ENCODE measurements at places on chromosomes 11 and 22. TPM values are rescaled to one million over a fixed set of nuclear protein-coding genes. Genes with fewer than 3 reads are reported as not detected.

Gene UCP3
- 0.10 TPM for polyA plus RNA-seq

Gene FOLH1
- not detected for polyA plus RNA-seq

Gene KRTAP5-7
- polyA plus RNA-seq = 0.54 TPM

Gene TMPRSS6
- 4.8 TPM for polyA plus RNA-seq

Gene SEZ6L
- not detected for polyA plus RNA-seq

DNA sequence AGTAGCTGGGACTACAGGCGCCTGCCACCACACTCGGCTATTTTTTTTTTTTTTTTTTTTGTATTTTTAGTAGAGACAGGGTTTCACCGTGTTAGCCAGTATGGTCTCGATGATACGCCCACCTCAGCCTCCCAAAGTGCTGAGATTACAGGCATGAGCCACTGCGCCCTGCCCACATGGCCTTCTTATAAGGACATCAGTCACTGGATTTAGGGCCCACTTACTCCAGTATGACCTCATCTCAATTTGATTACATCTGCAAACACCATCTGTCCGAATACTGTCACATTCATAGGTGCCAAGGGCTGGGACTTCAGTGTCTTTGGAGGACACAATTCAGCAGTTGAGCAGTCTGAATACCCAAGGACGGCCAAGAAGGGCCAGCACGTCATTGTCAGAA is 8.2 kb upstream of the PRR5 start:
- DNase-seq = no peak

- no peak for DNase-seq
These were observed 433.9 kb downstream of the TBC1D22A start for GRCh38 chr22:47196166-47196849.

DNA sequence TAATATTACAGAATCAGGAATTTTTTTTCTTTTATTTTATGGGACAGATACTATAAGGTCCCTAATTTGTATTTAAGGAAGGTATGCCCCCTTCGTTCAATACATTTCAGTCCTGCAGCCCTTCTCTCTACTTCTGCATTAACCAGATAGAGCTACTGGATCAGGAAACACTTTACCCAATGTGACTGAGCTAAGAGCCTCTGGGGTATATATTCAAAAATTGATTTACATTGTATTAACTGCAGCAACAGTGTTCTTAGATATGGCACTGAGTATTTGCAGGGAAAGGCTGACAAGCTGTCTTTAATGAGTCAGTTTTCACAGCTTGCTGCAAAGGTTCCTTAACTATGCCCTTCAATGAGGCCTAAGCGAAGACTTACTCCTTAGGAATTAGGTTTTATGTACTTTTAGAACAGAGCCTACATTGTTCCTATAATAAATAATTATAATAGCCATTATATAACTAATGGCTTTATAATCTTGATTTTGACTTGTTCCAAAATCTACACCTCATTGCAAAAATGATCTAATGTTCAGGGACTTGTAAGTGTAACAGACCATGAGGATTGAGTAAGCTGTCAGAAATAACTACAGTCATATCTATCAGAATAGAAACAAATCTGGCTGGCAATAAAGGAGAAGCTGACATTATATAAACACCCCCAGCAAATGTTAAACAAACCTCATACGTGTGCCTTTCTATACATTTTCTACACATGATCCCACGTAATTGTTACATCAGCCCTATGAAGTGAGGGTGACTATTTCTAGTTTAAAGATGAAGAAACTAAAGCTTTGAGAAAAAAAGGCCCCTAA is 55.0 kb downstream of the DDI1 start:
- DNase-seq = no peak

GRCh38 chr11:36508743-36509142 is 1.3 kb downstream of the TRAF6 start:
- no peak for DNase-seq

GRCh38 chr11:99822846-99823565 is 802.3 kb downstream of the CNTN5 start:
- no peak for DNase-seq

- peak; percentile 64 for DNase-seq
These were observed 66.5 kb downstream of the BMAL1 start for GRCh38 chr11:13343931-13344717.

GRCh38 chr11:116782728-116783127 is 5.1 kb downstream of the ZPR1 start:
- DNase-seq = no peak

GRCh38 chr11:117197516-117198456 is 1.4 kb upstream of the TAGLN start:
- no peak for DNase-seq

GRCh38 chr11:114197799-114198500 is 98.2 kb upstream of the NNMT start:
- no peak for DNase-seq

DNA sequence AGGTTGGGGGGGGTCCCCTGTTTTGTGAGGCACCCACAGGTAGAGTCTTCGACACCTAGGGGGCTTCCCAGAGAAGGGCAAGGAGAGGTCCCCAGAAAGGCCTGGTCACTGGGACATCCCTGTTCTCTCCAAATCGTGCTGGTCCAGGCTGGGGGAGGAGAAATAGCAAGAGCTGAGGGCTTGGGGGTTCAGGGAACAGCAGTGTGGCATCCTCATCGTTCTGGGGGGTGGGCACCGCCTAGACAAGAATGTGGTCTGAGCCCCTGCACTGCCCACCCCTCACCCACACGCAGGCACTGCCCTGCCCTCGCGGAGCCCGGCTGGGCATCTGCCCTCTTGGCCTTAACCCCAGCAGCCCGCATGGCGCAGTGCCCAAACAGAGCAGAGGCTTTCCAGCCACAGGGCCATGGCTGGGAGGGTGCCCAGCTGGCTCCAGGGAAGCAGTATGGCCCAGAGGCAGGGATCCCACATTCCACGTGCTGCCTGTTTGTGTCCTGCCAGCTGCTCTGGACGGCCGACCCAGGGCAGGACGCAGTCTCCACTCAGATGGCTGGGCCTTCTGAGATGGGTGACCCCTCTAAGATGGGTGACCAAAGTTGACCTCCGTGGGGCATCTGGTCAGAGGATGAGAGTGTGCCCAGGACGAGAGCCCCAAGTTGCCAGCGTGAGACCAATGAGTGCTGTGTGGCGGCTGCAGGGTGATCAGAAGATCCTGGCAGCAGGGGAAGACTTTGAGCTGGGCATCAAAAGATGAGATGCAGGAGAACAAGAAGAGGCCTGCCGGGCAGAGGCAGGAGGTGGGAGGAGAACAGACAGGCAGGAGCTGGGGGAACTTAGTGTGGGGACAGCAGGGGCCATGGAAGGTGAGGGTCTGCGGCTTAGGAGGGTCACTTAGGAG is 14.4 kb downstream of the SCARF2 start:
- no peak for DNase-seq

- peak; percentile 41 for DNase-seq
These were observed 12.2 kb upstream of the DCHS1 start for GRCh38 chr11:6667733-6668374.

- no peak for DNase-seq
These were observed 698.7 kb upstream of the ANO3 start for GRCh38 chr11:25633230-25633629.

- DNase-seq = peak; percentile 18
These were observed 41.0 kb upstream of the EIF3D start for GRCh38 chr22:36569999-36570398.

GRCh38 chr11:1852271-1852876 is 510 bp upstream of the LSP1 start:
- DNase-seq = no peak
